NK-92 treated with Interleukin-12 subunit alpha and Interleukin-12 subunit beta, amount 100 ng/mL, for 24 hours (cell line): ENCODE measurements at places on chromosomes 2 and 18.

- no peak for DNase-seq
These were observed 61.6 kb downstream of the ADI1 start for GRCh38 chr2:3457524-3458395.

GRCh38 chr2:145119225-145119624 lies 599.3 kb upstream of the ZEB2 start:
- DNase-seq = no peak

- DNase-seq = no peak
These were observed 238.5 kb downstream of the HDAC4 start for GRCh38 chr2:239162141-239162821.

- no peak for DNase-seq
These were observed 122.0 kb upstream of the MGAT5 start for GRCh38 chr2:134131681-134132489.

DNA sequence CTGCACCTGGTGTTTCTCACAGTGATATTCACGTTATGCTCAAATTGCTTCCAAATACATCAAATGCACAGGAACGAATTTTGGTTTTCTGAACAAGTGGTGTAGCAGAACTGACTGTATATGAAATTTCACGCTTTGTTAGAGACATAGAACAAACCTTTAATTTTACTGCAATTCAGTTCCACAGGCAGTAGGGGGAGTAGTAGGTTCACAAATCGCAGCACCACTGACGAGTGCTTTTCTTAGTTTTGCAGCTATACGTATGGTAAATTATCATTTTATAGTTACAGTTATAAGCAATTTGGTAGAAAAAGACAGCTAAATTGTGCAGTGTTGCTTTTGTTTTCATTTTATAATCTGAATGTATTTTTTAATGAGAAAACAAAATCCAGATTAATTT lies 113.3 kb downstream of the KIAA1328 start:
- DNase-seq = no peak

- no peak for DNase-seq
These were observed 117.6 kb downstream of the CAMKMT start for GRCh38 chr2:44479127-44479887.

- DNase-seq = no peak
These were observed 36.0 kb upstream of the CDC42EP3 start for GRCh38 chr2:37707393-37707792.

DNA sequence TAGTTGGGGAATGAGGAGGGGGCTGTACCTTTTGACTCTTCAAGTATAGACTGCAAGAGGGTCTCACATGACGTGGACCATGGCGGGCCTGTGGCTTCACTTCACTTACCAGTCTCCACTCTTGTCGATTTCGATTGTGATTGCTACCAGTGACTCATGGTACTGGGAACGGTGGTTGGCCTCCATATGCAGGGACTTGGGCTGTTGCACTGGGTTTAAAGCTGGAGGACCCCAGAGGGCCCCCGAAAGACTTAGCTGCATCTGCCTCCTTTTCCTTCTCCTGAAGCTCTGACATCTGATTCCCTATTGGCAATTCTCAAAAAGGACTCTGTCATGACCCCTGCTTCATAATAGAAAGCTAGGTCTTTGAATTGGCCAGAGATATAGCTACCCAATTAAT lies 43.4 kb downstream of the HK2 start:
- no peak for DNase-seq

- DNase-seq = no peak
These were observed 81.8 kb downstream of the RTP5 start for GRCh38 chr2:241951316-241951700.

DNA sequence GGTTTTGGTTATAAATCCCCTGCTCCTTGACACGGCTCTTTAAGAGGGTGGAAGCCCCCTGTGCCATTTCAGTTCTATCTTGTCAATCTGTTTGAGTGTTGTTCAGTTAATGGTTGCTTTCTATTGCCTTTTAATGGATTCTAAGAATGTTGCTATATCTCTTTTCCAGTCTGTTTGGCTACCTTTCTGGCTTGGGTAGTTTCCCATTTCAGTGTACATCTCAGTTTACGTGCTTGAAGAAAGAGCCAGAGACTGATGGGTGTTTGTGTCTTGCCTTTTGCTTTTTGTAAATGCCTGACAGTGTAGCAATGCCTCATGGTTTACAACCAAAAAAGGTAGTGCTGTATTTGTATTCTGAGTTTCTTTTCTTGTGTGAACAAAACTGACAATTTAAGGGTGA lies 45.3 kb downstream of the SPATS2L start:
- DNase-seq = no peak

DNA sequence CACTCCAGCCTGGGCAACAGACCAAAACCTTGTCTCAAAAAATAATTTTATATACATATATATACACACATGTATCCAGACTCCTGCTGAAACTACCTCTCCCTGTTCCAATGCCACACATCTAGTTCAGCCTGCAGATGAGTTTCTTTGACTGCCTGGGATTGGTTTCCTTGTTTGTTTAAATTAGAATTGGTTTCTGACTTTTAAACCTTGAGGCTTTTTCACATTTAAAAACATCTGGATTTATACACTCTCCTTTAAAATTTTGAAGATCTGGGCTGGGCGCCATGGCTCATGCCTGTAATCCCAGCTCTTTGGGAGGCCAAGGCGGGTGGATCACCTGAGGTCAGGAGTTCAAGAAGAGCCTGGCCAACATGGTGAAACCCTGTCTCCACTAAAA lies 21.8 kb upstream of the CXCR1 start:
- no peak for DNase-seq

DNA sequence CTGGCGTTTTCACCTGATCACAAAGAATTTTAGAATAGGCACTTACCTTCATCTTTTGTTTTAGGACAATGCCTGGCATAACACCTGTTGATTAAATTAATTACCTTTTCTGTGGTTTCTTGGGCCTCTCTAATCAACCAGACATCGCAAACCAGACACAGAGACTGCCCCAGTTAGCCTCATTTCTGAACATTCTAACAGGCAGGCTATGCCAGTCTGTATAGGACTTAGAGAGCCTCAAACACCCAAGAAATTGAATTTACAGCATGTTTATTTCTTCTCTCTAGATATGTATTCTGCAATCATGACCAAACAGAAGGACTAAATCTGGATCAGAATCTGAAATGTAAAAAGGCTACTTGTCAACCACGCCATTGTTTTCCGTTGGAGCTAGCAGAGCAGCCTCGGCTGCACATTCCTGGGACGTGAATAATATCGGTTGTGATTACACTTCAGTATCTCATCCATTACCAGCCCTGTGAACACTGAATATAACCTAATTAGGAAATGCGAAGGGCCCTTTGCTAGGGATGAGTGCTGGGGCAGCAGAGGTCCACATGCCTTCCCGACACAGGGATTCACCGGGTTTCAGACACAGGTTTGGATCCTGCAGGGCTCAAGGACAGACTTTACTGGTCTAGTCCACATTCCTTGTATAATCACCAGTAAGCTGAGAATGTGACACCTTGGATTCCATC lies 17.5 kb upstream of the CDC42EP3 start:
- DNase-seq = no peak

DNA sequence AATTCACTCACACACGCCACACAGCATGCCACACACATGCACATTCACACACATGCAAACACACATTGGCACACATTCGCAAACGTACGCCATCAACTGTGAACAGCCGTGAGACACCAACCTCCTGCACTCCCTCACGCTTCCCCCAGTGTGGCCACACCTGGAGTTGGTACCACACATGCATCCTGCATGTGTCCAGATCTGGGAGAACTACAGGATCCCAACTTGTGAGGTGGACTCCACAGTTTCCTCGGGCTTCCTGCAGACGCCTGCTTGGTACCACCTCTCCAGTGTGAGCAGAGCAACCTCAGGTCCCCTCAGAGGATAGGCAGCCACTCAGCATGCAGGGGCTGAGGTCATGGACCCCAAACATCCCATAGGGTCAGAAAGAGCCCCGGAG lies 239.0 kb downstream of the EIPR1 start:
- no peak for DNase-seq

DNA sequence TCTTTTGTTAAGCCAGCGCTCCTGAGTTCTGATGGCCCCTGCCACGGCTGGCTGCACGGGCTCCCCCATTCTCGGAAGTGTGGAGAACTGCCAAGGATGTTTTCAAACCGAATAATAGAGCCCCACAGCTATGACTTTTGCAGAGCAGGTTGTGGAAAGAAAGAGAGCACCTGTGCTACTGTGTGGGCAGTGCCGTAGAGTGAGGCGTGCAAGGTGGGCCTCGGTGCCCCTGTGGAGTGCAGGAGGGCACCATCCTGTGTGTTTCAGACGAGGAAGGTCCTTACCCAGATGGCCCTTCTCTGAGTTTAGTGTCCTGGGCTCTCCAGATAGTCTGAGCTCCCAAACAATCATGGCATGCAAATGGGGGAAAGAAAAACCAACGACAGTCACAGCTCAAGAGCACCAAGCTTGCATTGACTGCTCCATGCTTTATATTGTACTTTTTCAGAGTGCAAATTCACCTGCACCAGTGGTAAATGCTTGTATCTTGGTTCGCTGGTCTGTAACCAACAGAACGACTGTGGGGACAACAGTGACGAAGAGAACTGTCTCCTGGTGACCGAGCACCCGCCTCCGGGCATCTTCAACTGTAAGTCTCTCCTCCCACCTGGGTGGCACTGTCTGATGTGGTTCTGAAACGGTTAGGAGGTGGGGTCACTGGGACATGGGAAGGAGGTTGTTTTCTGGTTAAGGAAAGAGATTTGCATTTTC lies 219.4 kb downstream of the LDLRAD4 start:
- no peak for DNase-seq

GRCh38 chr2:11679016-11679415 lies 9.0 kb upstream of the NTSR2 start:
- DNase-seq = no peak

DNA sequence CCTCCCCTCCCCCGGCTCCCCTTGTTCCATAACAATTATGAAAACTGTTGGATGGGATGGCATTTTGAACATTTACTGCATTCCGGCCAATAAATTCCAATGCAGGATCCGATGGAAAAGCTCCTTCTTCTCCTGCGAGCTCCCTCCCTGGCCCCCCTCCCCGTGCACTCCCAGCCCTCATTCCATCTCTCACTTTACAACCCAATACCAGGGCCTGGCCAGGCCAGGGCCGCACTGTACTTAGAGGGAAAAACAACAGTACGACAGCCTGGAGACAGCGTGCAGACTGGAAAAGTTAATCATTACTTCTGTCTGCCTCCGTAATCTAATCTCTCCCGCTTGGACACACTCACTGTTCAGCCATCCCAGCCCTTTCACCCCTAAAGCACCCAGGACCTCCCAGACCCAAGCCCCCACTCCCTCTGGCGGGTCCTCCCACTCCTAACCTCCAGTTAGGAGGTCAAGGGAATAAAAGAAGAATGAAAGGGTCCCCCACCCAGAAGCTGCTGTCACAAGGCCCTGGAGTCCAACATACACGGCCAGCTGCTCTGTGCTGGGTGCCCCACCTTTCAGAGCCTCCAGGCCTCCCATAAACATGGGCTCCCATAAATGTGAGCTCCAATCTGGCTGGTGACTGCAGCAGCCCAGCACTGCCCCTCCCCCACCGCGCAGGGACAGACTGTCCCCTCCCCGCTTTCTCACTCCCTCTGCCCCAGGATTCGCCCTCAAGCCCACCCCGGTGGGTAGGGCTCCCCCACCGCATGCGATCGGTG lies 20.6 kb downstream of the SMAD7 start:
- DNase-seq = no peak

- DNase-seq = no peak
These were observed 79.5 kb downstream of the EPHA4 start for GRCh38 chr2:221492636-221493035.

GRCh38 chr2:150944315-150944714 lies 317.3 kb downstream of the RBM43 start:
- DNase-seq = no peak

- no peak for DNase-seq
These were observed 28.4 kb downstream of the M1AP start for GRCh38 chr2:74619651-74620297.

- DNase-seq = no peak
These were observed 4.4 kb downstream of the ACTG2 start for GRCh38 chr2:73897240-73897583.

DNA sequence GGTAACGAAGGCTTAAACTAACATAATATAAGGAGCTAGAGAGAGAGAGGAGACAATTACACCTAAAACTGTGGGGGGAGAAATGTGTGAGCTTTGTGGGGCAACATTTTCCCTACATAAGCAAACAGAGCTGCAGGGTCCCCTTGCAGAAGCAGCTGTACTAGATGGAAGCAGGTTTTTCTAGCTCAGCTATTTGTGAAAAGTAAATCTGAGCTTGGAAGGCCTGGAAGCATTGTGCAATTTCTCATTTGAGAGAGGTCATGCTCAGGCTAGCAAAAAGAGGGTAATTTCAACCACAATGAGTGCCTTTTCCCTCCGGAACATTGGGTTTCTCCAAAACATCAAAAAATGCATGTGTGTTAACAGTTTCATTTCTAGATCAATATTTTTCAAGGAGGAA lies 130.0 kb downstream of the ARL4C start:
- no peak for DNase-seq

DNA sequence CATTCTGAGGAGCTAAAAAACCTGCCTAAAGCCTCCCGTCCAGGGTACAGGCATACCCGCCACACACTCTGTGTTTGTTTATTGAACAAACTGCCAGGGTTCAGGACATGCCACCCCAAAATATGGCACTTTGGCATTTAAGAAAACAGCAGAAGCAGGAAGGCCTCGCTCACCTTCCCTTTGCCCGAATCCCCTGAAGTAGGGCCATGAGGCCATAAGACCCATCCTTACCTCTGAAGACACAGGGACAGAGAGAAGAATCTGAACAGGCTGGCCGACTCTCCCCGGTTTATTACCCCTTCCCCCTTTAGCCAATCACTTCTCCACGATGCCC lies 1.7 kb upstream of the NEURL3 start:
- DNase-seq = no peak

DNA sequence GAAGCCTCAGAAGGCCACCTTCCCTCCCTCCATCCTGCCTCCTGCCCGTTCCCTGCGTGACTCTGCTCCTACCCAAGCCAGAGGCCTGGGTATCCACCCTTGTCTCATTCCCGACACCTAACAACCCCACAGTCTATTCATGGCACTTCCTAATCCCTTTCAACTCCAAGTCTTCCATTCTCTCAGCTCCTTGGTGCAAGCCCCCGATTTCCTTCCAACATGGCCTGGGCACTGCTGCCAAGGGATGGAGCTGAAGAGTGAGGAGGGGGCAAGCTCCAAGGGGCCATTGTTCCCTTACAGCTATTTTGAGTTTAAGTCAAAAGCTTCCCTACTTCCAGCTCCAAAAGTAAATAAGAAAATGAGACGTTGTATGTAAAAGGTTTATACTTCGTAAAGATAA lies 84.8 kb upstream of the ASB18 start:
- no peak for DNase-seq
